ENCODE measurements at places on chromosomes 4 and X.

- no peak for DNase-seq
Measured at GRCh38 chr4:142567620-142568451, 278.3 kb downstream of the INPP4B start.

DNA sequence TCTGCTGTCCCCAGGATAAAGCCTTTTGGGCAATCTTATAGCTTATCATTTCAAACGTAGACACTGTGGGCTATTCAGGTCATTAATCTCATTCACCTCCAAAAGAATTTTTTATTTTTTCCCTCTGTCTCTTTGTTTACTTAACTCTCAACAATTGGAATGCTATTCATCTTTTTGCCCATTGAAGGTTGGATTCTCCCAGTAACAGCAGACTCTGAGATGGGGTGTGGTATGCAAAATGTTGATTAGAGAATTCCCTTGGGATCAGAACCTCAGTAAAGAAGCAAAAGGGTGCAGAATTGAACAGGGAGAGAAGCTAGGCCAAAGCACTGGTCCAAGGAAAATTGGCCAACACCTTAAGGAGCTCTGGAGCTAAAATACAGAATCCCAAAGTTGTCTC is 60.4 kb downstream of the CAMK2D start:
- DNase-seq = no peak

- DNase-seq = peak; percentile 41
Measured at GRCh38 chrX:153818571-153819383, 11.6 kb downstream of the PDZD4 start.

DNA sequence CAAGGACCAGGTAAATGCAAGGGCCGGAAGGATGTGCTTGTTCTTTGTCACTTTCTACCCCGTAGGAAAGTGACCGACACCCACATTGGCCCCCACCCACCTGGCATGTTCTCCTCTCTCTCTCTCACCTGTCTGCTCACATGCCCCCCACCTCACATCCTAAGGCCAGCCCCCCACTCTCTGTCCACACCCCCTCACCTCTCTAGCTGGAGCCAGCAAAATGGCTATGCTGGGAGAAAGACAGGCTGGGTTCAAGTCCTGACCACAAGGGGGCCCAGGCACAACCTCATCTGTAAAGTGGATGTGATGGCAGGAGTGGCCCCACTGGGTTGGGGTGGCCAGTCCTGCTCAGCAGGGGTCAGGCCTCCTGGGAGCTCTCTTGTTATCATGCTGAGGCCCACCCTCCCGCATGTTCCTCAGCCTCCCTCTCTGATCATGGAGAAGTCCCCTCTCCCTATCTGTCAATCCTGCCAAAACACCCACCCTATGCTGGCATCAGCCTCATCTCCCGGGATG is 1.7 kb upstream of the PPP2R2C start:
- no peak for DNase-seq

- DNase-seq = no peak
Measured at GRCh38 chr4:4681653-4682052, 139.8 kb upstream of the STX18 start.

Measured in NCI-H2081 (cell line).